ENCODE measurements at places on chromosomes 7 and 10.

- DNase-seq, result no peak
Observed at GRCh38 chr10:108849688-108850087, 1073.6 kb downstream of the XPNPEP1 start.

GRCh38 chr10:70513848-70514309, 35.3 kb downstream of the PALD1 start:
- DNase-seq, result no peak

- no peak for DNase-seq
Observed at GRCh38 chr7:28411876-28412662, at the start of gene CREB5. CREB5 (plus strand) TSS chr7:28412518; CDS start chr7:28412915, 397 bp downstream.

GRCh38 chr10:95354110-95354509, 63.3 kb upstream of the PDLIM1 start:
- DNase-seq, result no peak

- no peak for DNase-seq
Observed at GRCh38 chr10:62382831-62383230, 8.7 kb downstream of the ZNF365 start.

GRCh38 chr7:101625031-101625791, 3.9 kb downstream of the MYL10 start:
- DNase-seq, result no peak

DNA sequence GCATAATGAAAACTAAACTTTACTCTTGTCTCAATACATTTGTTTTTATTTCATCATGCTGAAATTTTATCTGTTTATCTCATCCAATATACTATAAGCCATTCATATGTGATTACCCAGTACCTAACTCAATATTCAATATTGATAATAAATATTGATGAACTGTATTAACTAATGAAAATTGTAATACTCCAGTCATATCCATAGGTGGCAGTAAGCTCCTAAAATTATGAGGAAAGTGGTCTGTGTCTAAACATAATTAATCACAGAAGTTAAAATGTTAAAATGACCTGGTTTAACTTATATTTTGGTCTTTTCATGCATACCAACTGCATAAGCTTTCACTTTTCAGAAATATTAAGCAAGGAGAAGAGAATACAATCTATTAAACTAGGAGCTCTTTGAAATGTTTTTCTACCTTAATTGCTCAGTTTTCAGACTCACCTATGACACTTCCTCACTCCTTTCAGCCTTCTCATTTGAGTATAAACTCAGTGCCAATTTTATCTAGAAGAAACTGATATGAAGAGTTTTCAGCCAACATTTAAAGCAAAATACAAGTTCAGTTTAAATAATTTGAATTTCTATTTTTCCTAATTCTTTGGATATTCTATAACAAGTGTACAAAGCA, 30.5 kb upstream of the VWDE start:
- no peak for DNase-seq

GRCh38 chr10:29078919-29079318, 210.0 kb upstream of the LYZL1 start:
- no peak for DNase-seq

GRCh38 chr10:3566627-3567026, 218.4 kb downstream of the KLF6 start:
- no peak for DNase-seq

DNA sequence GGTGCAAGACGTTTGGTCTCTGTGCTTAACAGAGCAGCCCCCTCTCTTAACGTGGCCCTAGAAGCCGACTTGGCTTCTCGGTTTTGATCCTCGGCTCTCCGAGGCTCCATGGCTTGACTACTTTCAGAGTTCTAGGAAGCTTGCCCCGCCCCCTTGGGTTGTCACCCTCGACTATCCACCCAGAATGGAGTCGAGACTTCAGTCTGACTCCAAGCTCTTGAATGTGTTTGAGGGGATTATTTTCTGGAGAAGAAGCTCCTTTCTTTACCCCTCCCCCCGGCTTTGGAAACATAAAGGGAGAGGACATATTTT, 448 bp downstream of the SEC24C start:
- DNase-seq, result no peak

DNA sequence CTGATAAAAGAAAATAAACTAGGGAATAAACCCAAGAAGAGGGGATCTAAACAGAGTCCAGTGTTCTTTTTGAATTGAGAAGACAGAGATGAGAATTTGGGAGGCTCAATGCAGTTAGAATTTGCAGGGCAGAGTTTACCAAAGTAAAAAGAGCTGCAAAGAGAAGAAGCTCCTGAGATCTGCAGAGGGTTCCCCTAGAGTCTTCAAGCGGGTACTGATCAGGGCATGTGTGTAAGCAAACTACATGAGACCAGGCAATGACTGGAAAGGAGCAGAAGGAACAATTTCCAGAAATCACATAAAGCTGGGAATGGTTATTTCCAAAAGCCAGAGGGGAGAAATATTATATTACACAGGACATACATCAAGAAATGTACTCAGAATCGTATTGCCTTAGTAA, 58.1 kb upstream of the TES start:
- no peak for DNase-seq

- DNase-seq, result no peak
Observed at GRCh38 chr7:151349507-151349853, 7.9 kb downstream of the NUB1 start.

DNA sequence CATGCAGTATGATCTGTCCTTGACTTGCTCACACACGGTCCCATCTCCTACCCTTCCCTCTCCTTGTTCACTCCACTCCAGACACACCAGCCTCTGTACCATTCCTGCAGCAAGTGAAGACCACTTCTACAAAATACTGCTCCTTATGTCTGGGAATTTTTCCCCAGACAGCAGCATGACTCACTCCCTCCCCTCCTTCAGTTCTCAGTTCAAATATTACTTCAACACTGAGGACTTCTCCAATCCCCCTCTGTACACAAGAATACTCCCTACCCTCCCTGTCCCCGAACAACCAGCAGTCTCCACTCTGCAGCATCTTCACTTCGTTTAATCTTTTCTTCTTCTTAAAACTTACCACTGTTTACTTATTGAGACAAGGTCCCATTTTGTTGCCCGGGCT, 474.0 kb downstream of the GPAM start:
- DNase-seq, result no peak

GRCh38 chr7:28408105-28408959, 4.0 kb upstream of the CREB5 start:
- no peak for DNase-seq

DNA sequence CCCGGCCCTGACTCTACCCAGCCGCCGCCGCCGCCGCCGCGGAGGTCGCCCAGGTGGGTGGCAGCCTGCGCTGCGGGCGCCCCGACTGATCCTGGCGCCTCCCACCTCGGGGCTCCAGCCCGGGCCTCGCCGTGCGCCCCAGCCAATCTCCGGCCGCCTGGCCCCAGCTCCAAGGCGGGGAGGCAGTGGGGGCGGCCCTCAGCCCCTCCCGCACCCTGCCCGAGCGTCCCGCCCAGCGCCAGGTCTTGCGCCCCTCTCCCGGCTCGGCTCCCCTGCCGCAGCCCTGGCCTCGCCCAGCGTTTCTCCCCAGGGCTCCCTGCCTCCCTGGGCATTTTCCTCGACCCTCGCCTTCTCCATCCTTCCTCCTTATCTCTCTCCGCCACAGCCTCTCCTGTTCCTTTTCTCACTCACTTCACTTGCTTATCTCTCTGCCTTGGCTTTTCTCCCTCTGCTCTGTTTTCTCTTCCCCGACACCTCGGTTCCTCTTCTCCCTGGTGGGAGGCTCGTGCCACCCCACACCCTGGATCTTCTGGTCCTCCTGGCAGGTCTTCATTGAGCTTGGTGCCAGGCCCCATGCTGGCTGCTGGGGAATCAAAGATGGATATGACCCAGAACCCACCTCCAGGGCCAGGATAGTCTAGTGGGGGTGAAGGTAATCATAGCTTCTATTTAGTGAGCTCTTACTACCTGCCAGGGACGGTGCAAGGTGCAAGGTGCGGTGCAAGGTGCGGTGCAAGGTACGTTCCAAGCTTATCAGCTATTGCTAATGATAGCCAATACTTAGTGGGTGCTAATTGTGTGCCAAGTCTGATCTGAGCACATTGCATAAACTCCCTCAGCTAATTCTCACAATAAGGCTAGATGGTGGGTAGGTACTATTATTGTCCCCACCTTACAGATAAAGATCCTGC, at the start of gene SFRP5:
SFRP5 (minus strand) TSS at position 87 of the 911 bp plus-strand sequence. CDS start 166 bp downstream, outside the sequence.
- no peak for DNase-seq

DNA sequence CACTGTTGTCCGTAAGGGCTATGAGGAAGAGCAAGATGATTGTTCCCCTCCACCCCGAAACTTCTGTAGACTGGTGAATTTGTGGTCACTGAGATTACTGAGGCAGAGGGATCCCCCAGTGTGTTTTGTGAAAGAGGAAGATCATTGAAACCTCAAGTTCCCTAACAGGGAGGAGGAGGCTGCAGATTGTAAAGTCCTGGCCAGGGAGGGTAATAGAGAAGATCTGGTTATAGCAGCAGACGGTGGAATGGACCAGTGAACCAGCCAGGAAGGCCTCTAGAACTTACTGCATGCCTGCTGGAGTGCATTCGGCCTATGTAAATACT, 31.1 kb downstream of the LMTK2 start:
- no peak for DNase-seq

- DNase-seq, result no peak
Observed at GRCh38 chr10:112202561-112203241, 19.1 kb upstream of the GPAM start.

DNA sequence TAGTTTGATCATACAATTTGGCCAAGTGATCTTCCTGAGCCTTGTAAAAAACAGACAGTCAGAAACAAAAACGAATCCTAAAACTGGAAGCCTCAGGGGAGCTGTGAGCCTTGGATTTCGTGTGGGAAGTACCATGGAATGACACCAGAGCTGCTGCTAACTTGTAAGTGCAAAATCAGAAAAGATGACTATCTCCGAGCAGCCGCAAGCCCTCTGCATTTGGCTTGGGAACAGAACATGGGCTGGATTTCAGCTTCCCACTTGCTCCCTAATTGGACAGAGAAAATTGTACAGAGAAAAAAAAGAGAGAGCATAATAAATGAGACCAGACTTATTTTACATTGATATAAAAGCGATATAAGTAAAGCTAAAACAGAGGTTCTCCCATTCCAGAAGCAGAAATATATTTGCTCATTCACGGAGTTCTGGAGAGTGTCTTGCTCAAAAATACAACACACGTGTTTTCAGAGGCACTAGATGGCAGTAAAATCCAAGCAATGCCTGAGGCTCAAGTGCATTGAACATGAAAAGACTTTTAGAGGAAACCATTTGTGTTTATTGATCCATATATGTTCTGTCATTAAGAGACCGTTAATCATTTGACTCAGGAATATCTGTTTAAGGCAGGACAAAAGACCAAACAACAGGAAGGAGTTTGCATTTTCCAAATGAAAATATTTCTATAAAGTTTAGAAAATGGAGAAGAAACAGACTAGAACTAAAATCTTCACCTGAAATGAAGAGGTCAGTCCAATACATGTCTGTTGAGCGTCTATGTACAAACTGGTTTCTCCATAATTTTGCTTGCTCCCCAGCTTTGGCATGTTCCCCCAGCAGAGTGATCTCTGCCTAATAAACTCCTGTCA, 78.3 kb upstream of the SLC26A5 start:
- no peak for DNase-seq

DNA sequence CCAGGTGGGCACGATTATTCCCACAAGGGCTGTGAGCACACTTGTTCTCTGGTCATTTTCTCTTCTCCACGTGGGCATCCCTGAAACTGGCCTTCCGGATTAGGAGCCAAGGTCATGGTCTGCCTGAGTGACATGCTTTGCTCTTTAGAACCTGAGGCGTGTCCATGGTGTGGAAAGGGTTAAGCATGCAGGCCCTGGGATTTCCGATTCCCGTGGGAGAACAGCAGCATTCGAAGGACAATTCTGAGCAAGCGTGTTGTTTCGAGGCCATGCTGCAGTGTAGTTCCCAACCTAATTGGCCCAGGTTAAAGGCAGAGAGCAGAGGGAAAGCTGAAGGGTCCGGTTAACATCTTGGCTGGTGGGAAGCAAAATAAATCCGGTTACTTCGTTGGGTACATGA, 245.9 kb downstream of the SKAP2 start:
- no peak for DNase-seq

- no peak for DNase-seq
Observed at GRCh38 chr10:93454146-93454545, 28.0 kb downstream of the MYOF start.

DNA sequence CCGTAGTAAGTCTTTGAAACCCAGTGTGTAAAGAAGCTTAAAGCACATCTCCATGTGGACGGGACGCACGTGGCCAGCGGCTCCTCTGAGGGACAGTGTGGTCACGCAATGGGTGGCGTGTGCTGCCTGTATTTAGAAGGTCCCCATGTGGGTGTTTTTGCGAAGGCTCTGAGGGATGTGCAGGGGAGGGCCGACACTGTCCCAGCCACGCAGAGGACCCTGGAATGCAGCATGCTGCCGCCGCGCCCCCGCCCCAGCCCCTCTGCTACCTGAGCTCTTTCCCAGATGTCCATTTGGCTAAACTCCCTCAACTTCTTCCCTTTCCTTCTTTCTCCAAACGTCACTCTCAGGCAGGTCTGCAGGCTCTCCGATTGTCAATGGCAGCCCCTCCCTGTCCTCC, 8.8 kb downstream of the PFKP start:
- DNase-seq, result no peak

DNA sequence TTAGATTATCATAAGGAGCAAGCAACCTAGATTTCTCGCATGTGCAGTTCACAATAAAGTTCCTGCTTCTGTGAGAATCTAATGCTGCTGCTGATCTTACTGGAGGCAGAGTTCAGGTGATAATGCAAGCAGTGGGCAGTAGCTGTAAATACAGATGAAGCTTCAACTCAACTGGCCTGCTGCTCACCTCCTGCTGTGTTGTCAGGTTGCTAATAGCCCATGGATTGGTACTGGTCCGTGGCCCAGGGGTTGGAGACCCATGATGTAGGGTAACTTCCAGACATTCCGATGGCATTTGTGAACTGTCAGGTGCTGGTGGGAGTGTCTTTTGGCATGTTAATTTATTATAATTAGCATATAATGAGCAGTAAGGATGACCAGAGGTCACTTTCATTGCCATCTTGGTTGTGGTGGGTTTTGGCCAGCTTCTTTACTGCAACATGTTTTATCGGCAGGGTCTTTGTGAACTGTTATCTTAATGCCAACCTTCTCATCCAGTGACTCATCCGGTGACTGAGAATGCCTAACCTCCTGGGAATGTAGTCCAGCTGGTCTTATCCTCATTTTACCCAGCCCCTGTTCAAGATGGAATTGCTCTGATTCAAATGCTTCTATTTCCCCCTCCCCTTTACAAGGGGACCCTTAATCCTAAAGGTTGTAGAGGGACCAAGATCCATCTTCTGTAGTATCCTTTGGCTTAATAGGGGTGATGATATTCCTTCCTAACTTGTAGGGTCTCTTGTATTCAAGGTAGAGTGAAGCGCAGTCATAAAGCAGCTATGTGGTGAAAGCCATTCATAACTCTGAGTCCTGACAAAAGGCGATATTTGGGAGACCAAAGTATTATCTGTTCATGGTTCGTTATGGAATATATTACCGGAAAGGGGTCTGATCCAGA, 165.8 kb downstream of the CCSER2 start:
- no peak for DNase-seq

DNA sequence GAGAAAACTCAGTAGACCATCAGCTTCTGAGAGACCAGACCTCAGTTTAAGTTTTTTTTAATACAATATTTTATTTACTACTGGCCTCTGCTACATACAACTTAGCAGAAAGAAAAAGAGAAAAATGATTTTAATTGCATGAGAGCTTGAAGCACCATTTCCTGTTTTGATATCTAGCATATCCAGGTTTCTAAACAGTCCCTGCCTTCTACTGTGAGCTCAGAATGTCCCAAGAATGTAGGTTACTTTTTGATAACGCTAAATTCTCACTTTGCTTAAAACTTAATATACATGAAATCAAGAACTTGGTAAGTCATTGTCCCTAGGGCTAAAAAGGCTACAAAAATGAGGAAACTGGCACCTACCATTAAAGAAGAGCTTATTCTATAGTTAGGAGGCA, 7.0 kb downstream of the TMEM243 start:
- no peak for DNase-seq

Measured in left renal pelvis (tissue), 4 donors.